ENCODE measurements at places on chromosomes 7 and 10. TPM values are rescaled to one million over a fixed set of nuclear protein-coding genes. Genes with fewer than 3 reads are reported as not detected.

GRCh38 chr7:78906735-78907134 lies 546.7 kb downstream of the MAGI2 start:
- H3K27ac ChIP-seq: no peak overlapping the region
- no peaks in the 10 kb centered on the region for H3K4me1 ChIP-seq
- no peaks in the 10 kb centered on the region for H3K36me3 ChIP-seq
- no peak for DNase-seq
- no peaks in the 10 kb centered on the region for H3K27me3 ChIP-seq

DNA sequence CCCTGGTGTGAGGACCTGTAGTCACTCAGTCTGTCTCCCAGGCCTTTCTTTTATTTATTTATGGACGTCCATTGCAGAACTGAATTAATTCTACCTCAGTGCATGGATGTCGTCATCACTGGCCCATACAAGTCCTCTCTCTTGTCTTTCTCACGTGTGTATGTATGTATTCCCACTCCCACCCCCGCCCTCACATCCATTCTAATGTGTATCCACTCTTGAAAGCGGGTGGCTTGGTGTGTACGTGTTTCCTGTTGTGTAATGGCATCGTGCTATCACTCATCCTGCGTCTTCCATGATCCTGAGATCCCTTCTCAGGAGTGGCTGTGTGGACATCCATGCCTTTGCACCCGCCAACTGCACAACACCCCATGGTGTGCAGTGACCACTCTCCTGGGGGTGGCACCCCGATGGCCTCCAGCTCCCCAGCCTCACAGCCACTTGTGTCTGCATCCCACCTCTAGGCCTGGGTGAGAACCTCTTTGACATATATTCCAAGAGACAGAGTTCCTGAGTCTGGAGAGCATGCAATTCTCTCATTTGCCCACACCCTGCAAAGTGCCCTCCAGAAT lies 3.0 kb upstream of the AOC1 start:
- DNase-seq: no peak
- H3K4me1 ChIP-seq: peaks cover 3% of the 10 kb centered on the region
- H3K27ac ChIP-seq: no peak overlapping the region
- no peaks in the 10 kb centered on the region for H3K36me3 ChIP-seq
- no peaks in the 10 kb centered on the region for H3K27me3 ChIP-seq
- no peak overlapping the region for H3K4me3 ChIP-seq

- no peaks in the 10 kb centered on the region for H3K36me3 ChIP-seq
- H3K27ac ChIP-seq: no peak overlapping the region
- no peak overlapping the region for H3K4me3 ChIP-seq
- peak; percentile 46 for DNase-seq
Observed at GRCh38 chr10:35216303-35216905, 89.8 kb downstream of the CREM start.

DNA sequence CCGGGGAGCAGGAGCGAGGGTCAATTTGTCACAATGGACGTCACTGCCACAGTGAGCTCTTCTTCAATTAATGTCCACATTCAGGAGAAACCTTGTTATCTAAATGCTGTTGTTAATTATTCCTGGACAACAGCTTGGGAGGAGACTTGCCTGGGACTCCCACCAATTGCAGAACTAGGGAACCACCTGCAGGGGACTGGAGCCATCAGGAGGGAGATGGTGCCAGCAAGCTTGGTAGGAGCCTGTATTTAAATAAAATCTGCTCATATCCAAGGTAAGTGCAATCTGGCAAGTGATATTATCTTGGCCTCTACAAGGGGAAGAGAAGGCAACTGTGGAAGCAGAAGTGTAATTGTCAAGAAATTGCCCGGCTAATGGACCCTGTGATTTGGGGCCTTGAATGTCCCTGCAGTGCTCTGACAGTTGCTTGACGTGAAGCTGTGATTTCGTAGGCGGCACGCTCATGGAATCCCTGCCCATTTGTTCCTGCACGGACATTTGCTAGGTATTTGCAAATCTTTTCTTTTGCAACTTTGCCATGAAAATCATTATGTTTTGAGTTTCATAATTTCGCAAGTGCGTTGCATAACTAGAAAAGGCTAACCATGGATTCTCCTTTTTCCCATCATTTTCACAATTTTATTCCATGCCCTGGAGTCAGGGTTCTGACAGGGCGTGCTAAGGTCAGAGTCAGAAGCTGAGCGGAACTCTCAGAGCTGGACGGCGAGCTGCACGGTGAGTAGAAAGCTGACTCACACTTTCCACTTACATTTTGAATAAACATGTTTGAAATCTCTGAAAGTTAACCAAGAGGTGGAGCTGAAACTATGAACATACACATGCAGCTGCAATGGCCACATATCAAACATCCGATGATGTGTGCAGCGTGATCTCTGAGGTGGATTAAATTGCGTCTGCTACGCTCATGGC lies 84.9 kb upstream of the TCERG1L start:
- DNase-seq: no peak
- no peak overlapping the region for H3K4me3 ChIP-seq
- no peak overlapping the region for H3K27ac ChIP-seq
- H3K27me3 ChIP-seq: no peaks in the 10 kb centered on the region

DNA sequence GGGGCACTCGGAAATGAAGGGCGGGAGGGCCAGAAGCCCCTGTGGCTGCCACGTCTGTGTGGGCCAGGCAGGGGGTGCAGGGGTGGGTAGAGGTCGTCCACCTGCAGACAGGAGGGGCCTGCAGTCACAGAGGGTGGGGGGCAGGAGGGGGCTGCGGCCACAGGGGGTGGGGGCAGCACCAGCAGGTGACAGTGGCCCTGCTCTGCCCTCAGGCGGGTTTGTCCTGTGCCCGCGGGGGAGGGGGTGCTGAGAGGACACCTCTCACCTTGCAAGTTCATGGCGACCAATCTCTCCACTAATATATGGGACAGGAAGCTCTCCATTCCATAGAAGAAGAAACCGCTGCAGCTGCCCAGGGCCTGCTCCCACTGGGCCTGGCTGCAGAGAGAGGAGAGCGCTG lies 26.6 kb upstream of the NKX6-2 start:
- no peaks in the 10 kb centered on the region for H3K36me3 ChIP-seq
- no peak overlapping the region for H3K27ac ChIP-seq
- H3K4me1 ChIP-seq: no peaks in the 10 kb centered on the region
- H3K27me3 ChIP-seq: peaks cover 25% of the 10 kb centered on the region
- H3K4me3 ChIP-seq: no peak overlapping the region

DNA sequence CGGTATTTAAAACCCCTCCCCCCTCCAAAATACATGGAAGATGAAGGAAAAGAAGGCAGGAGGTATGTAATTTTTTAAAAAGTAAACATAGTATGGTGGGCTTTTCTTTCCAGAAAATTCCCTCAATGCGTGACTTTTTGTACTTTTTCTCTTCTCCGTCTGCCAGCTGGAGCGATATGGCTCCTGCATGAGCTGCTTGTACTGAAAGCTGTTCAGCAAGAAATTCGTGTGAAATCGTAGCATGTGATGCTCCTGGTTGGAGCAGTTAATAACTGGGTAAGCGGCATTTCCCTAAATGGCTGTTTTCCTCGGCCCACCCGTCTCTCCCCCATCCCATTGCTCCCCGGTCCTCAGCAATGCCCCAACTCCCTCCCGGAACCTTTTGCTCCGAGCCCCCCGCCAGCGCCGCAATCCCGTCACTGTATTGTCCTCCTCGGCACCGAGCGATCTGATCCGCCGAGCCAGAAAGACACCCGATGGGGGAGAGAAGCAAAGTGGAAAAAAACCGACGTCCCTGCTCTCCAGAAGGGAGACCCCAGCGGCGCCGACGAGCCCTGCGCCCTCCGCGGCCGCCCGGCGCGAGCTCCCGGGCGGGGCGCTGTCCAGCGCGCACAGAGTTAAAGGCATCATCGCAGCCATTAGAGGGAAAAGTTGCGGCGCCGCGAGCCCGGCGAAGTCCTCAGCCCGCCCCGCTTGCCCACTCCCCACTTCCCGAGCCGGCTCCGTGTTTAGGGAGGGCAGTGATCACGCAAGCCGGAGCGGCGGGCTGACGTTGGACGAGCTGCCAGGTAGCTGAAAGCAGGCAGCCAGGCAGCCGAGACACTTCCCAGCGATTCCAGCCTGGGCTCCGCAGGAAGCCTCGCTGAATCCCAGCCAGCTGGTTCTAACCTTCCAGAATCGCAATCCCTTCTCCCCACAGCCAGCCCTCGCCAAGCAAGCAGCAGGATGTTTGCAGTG lies at the start of gene VSTM2A:
VSTM2A (plus strand) TSS at position 707 of the 957 bp plus-strand sequence. CDS start 356 bp downstream, outside the sequence.
- no peak for DNase-seq
- H3K36me3 ChIP-seq: no peaks in the 10 kb centered on the region
- H3K4me3 ChIP-seq: peak within 1 kb of the TSS; percentile 20
- no peaks in the 10 kb centered on the region for H3K27me3 ChIP-seq

DNA sequence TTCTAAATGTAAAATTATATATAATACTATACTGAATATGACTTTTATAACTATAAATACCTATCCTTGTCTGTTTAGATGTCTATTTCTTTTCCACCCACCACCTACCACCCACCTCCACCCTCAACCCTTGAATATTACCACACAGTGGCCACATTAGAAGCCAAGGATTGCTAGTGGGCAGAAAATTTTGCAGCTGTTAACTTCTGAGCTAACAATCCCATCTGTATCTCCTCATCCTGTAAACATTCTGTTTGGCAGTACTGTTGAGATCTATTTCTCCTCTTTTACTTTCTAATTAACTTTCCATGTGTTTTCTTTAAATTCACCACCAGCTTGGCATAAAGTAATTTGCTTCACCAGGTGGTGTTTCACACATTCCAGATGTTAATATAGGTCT lies 281.1 kb upstream of the BMPER start:
- H3K4me1 ChIP-seq: no peaks in the 10 kb centered on the region
- no peak overlapping the region for H3K27ac ChIP-seq
- DNase-seq: no peak
- H3K4me3 ChIP-seq: no peak overlapping the region

- H3K36me3 ChIP-seq: no peaks in the 10 kb centered on the region
- H3K27me3 ChIP-seq: no peaks in the 10 kb centered on the region
- no peak for DNase-seq
- no peak overlapping the region for H3K27ac ChIP-seq
- H3K4me3 ChIP-seq: no peak overlapping the region
Observed at GRCh38 chr10:101935431-101935830, 91.8 kb upstream of the KCNIP2 start.

DNA sequence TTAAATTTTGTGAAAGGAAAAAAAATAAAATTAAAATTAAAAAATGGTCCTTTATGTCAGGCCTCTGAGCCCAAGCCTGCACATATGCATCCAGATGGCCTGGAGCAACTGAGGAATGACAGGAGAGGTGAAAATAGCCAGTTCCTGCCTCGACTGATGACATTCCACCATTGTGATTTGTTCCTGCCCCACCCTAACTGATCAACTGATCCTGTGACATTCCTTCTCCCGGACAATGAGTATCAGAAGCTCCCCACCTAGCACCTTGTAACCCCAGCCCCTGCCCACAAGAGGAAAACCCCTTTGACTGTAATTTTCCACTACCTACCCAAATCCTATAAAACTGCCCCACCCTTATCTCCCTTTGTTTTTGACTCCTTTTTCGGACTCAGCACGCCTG lies 972.2 kb upstream of the GHITM start:
- no peak for DNase-seq
- H3K4me1 ChIP-seq: no peaks in the 10 kb centered on the region
- no peak overlapping the region for H3K4me3 ChIP-seq
- H3K27me3 ChIP-seq: no peaks in the 10 kb centered on the region
- no peaks in the 10 kb centered on the region for H3K36me3 ChIP-seq

SMO gene
- total RNA-seq: 62.6 TPM

PTPRZ1 gene
- 16.2 TPM for total RNA-seq

DNAH11 gene
- total RNA-seq: 0.22 TPM

TMEM106B gene
- total RNA-seq: 47.2 TPM

DKK1 gene
- total RNA-seq: 1.5 TPM

C7orf33 gene
- total RNA-seq: not detected

POU6F2 gene
- total RNA-seq: 1.8 TPM

SPAM1 gene
- not detected for total RNA-seq

ADCY1 gene
- total RNA-seq: 4.3 TPM

Measured in tibial nerve (tissue), 4 donors.